Kidney tubule cell (primary cell): ENCODE measurements at places on chromosomes 1 and 21.

DNA sequence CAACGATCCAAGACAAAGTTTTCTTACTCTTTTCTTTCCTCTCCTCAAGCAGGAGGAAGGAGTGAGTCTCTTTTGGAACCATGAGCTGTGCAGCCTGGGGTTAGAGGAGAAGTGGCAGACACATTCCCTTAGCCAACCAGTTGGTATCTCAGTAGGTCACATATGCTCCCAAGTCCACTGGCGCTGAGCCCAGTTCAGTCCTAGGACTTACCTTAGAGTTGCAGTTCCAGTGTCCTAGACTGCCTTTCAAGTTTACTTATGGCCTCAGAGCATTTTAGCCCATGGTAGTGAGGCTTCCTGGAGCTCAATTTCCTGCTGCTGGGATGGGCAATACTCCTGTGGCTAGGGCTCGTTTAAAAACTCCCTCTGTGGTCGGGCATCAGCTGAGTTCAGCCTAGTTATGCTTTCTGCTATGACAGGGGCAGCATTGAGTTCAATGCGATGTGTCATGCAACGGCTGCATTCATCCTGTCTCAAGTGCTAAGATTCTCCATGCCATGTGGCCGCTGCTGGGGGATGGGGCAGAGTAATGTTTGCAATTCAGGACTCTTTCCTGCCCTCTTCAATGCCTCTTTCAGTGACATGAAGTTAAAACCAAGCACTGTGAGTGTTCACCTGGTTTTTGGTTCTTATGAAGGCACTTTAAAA, 103.8 kb downstream of the LRRC7 start:
- DNase-seq = peak; percentile 5

DNA sequence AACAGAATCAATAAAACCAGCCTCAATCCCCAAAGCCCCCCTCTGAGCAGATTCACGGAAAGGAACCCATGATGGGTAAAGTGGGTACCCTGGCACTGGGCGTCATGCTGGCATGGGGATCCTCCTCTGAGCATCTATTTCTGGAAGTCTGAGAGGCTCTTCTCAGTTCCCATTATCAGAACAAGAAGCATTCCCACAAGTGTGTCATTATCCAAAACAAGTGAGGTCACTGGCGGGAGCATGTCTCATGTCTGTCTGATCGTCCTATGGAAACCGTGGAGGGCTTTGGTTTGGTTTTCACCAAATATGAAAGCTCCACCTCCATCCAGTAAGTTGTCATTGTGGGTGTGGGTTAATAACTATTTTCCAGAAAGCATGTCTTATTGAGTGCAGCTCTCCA, 70.7 kb downstream of the PGM1 start:
- DNase-seq = peak; percentile 85

- DNase-seq = no peak
Measured at GRCh38 chr1:177631770-177632169, 338.1 kb downstream of the SEC16B start.

GRCh38 chr1:38121231-38121680, 74.7 kb upstream of the POU3F1 start:
- DNase-seq = no peak

DNA sequence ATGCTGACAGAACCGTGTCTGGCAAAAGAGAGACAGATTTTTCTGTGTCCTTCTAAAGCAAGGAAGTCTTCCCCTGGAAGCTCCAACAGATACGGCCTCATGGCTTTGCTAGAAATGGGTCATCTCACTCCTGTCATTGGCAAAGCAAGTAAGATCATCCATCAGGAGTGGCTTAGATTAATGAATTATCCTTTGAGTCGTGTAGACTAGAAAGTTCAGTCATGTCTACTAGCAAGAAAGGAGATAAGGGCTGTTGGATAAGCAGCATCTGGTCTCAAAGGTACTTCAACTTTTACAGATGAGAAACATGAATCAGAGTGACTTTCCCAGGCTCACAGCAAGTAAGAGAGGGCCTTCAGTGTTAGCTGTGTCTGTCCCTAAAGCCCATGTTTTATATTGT, 3.4 kb upstream of the AGO3 start:
- DNase-seq = no peak

- no peak for DNase-seq
Measured at GRCh38 chr1:11600836-11601235, 53.4 kb downstream of the FBXO2 start.

GRCh38 chr1:47192458-47193384, 2.9 kb upstream of the PDZK1IP1 start:
- peak; percentile 79 for DNase-seq

- no peak for DNase-seq
Measured at GRCh38 chr1:210755991-210756659, 377.8 kb downstream of the KCNH1 start.

GRCh38 chr1:224767676-224768075, 151.6 kb downstream of the CNIH3 start:
- no peak for DNase-seq

DNA sequence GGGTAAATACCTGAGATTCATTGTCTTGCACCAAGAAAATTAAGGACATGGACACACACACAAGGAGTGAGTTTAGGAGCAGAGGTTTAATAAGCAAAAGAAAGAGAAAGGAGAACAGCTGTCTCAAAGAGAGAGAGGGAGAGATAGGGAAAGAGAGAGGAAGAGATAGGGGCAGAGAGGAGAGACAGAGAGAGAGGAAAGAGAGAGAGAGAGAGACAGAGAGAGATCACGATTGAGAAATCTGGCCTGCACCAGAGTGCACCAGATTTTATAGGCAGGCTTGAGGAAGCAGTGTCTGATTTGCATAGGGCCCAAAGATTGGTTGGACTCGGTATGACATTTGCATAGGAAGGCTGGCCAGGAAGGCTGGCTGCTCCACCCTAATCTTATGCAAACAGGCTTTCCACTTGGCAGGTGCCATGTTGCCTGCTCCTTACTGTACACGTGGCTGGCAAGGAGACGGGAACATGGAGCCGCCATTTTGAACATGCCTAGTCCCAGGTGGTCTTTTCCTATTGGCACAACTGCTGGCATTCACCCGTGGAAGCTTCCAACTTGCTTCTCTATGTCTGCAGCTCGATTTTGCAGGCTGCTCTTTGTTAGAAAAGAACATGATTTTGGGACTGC, 419.9 kb downstream of the ZP4 start:
- no peak for DNase-seq
